CD4-positive, alpha-beta T cell treated with Interferon gamma for 1 hour (primary cell): ENCODE measurements at places on chromosomes 2 and 18.
A peak's percentile ranks its signal among the peaks of the same experiment; 100 is the strongest.

DNA sequence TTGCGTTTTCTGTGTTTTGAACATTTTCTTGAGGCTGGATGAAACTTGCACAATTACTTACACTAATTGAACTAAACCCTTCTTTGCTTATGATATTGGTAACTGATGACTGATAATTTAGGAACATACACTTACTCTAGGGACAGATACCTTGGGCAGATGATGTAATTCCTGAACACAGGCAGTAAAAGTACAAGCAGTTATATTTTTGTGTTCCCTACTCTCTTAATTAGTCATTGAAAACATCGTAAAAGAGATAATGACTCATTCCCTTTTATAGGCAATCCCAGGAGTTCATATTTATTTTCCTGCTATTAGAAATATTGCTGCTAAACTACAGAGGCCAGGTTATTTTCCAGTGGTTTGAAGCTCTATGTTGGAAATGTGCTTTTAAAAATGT lies 46.4 kb downstream of the CCDC85A start:
- no peak for DNase-seq

GRCh38 chr2:127644066-127645025 lies 1.6 kb upstream of the GPR17 start:
- DNase-seq, result no peak

DNA sequence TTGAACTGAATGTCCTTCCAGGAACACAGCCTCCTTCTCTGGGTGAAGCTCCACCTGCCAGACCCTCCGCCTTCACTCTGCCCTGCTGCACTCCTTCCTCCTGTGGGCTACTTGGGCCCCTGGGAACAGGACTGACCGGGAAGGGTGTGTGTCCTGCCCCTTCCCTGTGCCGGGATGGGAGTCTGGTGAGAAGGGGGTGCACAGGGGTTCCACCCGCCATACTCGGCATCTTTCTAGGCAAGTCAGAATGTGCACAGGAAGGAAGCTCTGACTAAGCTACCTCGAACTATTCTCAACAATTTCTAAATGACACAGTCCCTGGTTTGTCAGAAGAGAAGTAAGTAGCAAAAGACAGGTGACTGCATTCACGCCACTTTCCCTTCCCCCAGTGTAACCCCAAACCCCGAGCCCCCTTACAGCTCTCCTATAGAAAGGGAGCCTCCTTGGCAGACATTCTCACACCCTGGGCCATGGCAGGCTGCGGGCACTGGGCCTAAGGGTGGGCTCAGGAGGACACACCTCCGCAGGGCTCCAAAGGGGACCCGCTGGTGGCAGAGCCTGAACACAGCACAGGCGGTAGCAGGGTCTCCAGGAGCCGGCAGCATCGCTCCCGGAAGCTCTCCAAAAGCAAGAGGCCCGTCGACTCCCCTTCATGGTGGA lies 184.1 kb downstream of the HDAC4 start:
- no peak for DNase-seq

DNA sequence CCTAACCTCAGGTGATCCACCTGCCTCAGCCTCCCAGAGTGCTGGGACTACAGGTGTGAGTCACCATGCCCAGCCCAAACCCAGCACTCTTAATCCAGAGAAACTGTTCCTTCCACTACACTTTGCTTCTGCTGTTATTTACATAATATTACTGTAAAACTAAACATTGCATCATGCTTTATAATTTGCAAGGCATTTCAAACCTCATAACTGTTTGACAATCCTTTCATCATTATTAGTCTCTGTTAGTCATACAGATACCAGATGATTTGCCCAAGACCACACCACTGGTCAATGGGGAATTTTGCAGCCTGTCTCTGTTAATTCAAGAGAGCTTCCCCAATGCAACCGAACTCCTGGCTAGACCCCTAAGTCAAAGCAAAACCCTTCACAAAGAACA lies 338.3 kb downstream of the ALK start:
- DNase-seq, result no peak

- DNase-seq, result peak; percentile 40
Measured at GRCh38 chr2:24972315-24972961, 683 bp upstream of the DNAJC27 start.

DNA sequence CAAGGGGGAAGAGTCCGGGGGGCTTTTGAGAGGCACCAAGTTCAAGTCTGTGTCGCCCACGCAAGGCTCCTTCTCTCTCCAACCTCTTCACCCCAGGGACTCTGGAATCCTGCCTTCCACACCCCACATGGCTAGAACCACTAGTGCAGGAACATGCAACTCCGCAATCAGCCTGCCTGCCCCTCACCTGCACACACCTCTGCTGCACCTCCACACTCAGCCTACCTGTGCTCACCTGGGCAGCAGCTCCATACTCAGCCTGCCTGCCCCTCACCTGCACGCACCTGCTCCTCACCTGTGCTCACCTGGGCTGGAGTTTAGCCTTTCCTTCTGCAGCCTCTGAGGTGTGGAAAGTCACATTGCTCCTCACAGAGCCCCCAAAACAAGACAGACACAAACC lies 277.4 kb downstream of the NDUFA10 start:
- no peak for DNase-seq

DNA sequence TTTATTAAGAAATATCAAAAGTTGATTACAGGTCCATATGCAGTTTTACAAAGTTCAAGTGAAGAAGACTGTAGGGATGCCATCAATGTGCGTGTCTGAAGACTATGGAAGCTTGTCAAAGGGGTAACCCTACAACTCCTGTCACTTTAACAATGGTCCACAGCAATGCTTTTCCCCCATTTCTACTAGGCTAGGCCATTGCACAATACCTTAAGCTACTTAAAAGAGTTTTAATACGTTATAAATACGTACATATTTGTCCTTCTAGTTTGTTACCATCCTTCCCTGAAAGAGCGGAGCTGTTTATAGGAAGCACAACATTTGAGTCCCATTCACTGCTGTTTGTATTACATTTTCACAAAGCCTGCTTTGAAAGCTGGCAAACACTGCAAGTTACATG lies 26.7 kb downstream of the CNRIP1 start:
- DNase-seq, result no peak

GRCh38 chr2:101533561-101534148 lies 58.7 kb upstream of the RFX8 start:
- no peak for DNase-seq

DNA sequence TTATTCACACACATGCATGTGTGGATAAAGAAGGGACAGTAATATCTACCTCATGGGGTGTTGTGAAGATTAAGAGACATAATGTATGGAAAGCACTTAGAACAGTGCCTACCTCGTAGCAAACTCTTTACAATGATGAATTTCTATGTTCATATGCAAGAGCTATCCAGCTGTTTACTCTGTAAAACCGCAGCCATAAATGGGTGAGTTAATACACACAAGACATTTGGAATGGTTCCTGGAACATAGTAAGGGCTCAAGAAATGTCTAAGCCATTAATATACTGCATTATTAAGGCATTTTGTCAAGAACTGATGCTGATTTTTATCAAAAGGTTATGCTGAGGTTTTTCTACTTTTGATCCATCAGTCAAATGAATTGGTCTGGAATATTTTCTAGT lies 1076.2 kb downstream of the TSN start:
- DNase-seq, result no peak

DNA sequence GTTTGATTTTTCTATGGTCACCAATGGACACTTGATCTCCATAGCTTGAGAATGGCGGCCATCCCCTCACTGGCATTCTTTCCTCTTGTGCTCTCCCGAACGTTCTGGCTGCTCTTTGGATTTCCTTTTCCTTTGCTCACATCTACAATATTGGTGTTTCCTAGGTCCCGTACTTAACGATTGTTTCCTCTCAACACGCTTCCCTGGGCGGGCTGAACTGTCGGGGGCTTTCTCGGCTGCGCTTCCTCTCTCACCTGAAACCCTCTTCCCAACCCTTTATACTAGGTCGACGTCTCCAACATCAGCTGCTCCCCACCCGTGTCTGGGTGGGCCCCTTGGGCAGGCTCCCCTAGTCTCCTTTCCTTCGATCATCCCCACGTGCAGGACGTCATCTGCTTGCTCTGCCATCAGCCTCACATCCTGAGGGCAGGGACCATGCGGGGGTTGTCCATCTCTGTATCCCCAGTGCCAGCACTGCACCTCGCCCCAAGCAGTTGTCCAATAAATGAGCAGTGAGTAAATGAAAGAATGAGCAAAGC lies 634 bp upstream of the DIS3L2 start:
- no peak for DNase-seq

DNA sequence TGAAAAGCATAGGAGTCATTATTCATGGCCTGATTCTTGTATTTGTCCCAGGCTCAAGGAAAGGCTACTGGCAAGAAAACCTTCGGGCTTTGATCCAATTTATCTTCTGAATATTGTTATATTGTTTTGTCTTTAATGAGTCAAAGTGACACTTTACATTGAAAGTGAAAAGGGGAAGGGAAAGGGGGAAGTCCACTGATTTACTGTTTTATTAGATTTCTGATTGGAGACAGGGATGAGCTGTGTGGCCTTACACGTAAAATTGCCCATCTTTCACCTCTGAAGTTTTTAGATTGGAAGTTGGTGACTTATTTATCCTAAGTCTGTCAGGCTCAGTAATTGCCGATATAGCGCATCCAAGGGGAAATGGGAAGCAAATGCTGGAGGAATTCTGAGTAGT lies 843.8 kb upstream of the LRRTM1 start:
- DNase-seq, result no peak

DNA sequence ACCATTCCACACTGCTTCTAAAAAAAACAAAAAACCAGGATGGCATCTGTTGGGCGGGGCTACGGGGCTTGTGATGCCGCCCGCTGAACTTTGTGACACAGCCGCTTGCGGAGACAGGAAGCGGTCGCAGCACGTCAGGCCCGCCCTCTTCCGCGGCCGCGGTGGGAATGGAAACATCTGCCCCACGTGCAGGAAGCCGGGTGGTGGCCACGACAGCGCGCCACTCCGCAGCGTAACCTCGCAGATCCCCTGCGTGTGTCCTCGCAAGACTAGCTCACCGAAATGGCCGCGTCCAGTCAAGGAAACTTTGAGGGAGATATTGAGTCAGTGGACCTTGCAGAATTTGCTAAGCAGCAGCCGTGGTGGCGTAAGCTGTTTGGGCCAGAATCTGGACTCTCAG lies 168.5 kb downstream of the SUCLG1 start:
- no peak for DNase-seq

DNA sequence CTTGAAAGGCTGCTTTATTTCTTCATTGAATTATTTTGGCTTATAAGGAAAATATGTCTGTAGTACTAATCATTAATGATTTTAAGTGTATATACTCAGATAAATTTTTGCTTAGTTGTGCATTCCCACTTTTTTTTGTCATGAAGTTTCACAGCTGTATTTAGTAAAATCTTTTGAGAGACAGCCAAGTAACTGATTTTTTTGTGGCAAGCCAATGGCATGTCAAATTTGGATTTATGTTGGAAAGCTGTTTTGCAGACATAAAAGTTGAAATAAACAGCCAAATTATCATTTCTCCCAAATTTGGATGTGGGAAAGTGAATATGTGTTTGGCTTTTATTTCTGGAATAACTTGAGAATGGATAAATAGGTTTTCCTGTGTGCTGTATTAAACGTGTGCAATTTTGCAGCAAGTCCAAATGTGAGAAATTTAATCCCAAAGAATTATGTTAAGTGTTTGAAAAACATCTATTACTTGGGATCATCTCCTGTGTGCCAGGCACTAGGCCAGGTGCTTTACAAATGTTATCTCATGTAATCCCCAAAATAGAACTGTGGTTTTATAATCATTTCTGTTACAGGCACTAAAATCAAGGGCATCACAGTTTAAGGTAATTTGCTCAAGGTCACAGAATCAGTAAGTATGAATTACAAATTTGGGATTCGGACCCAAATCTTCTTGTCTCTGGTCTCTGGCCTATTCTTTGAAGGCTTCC lies 160.4 kb downstream of the PTPRM start:
- DNase-seq, result no peak

GRCh38 chr2:45115181-45115580 lies 105.9 kb upstream of the SIX2 start:
- no peak for DNase-seq

DNA sequence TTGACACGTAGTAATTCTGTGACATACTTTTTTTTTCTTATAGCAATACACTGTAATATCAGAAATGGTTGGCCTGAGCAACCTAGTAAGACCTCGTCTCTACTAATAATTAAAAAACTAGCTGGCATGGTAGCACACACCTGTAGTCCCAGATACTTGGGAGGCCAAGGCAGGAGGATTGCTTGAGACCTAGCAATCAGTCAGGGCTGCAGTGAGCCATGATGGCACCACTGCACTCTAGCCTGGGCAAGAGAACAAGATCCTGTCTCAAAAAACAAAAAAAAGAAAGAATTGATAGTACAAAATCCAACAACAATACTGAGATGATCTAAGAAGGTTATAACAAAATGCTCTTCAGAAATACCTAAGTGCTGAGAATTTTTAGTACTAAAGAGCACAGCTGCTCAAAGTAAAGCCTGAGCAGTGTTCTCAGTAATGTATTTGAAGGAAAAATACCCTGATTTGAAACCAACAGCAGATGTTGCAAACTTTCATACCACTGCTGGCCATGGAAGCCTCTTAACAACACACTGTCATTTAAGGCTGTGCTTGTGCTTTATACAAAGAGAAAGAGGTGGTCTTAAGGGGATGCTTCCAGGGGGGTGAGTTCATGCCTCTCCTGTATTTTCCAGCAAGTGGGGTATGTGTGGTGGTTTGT lies 132.6 kb upstream of the CDCA7 start:
- no peak for DNase-seq

DNA sequence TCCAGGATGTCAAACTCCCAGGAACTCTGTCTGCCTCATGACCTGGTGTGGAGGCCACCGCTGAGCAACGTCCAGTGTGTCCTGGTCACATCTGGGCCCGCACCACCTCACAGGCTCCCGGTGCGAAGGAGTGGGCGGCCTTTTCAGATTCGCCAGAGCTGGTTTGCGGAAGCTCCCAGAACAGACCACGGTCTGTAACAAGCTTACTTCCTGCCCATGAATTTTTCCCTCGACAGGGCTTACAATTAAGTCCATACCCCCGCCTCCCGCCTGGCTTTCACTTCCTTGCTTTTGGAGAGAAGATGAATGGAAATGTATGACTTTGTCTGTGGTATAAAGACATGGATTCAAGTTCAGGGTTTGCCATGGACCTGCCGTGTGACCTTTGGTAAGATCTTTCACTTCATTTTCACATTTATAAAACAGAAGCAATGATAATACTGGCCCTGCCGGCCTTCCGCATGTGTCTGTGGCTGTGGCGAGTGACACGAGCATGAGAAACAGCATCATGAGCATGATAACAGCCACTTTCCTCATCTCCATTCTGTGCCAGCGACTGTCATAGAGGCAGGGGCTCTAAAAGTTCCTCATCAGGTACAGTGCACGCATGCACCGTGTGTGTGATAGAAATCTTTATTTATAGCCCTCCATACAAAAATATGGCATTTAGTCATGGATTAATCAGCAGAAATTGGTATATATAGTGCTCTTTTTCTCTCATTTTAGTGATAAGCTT lies 31.0 kb upstream of the KCNF1 start:
- DNase-seq, result no peak

- peak; percentile 16 for DNase-seq
Measured at GRCh38 chr2:119264781-119265692, 41.4 kb downstream of the STEAP3 start.

DNA sequence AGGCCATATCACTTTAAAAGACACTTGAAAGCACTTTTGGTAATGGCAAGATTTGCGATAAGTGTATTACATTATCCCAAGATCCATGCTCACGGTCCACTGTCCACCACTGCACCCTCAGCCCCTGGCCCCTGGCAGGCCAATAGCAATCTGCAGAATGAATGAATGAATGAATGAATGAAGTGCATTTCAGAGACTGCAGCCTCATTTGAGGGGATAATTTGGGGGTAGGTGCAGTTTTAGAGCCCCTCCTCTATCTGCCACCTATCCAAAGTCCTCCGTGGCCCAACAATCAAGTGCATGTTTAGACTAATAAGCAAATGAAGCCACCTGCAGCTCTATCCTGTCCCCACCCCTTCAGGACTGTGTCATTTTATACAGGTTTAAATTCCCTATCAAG lies 1.3 kb upstream of the RBM44 start:
- no peak for DNase-seq
